Kasumi-1 (cell line): ENCODE measurements at places on chromosomes 12 and 14.

GRCh38 chr12:128852885-128853599, at the start of gene GLT1D1:
TSS of gene GLT1D1 (plus strand) at chr12:128853478. CDS start at chr12:128853582, 104 bp downstream.
- no peak for DNase-seq

DNA sequence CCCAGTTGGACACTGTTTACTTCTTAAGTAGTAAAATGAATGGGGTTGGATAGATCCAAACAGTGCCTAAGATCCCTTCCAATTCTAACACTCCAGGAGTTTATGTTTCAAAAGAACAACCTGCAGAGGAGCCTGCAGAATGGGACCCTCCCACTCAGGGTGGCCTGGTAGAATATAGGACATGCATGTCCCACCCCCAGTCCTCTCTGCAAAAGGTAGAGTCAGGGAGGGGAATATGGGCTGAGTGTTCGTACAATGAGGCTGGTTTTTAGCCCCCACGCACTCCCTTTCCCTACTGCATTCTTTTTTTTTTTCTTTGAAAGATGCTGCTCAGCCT, 11.8 kb upstream of the NYNRIN start:
- DNase-seq = no peak

DNA sequence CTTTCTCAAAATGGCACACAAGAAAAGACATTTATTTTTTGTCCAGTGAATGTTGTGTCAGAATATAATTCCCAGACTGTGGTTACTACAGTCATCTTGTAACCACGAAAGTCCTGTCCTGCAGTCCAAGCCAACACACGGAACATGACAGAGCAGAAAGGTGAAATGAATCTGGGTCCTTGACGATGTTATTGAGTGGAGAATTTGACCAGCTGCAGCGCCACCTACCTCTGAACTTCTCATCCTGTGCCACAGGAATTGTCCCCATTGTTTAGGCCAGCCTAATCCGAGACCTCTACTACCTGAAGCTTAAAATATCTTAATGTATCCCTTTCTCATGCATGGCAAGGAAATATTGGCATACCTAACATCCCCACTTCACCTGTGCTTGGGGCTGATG, 64.1 kb upstream of the OTX2 start:
- DNase-seq = no peak

- no peak for DNase-seq
Observed at GRCh38 chr14:99262977-99263448, 9.0 kb downstream of the BCL11B start.

- DNase-seq = no peak
Observed at GRCh38 chr12:65634626-65635331, 189.5 kb upstream of the HMGA2 start.

GRCh38 chr14:31122098-31122611, 85.4 kb downstream of the HECTD1 start:
- DNase-seq = no peak

DNA sequence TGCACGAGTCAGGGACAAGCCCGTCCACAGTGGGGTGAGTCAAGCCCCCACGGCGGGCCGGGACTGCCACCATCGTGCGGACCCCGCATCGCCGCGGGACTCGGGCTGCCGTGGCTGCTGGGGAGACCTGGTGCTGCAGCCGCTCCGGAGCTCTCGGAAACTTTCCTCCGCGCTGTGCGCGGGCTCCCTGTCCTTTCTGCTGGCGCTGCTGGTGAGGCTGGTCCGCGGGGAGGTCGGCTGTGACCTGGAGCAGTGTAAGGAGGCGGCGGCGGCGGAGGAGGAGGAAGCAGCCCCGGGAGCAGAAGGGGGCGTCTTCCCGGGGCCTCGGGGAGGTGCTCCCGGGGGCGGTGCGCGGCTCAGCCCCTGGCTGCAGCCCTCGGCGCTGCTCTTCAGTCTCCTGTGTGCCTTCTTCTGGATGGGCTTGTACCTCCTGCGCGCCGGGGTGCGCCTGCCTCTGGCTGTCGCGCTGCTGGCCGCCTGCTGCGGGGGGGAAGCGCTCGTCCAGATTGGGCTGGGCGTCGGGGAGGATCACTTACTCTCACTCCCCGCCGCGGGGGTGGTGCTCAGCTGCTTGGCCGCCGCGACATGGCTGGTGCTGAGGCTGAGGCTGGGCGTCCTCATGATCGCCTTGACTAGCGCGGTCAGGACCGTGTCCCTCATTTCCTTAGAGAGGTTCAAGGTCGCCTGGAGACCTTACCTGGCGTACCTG, 1.1 kb downstream of the PDE3A start:
- peak; percentile 26 for DNase-seq

DNA sequence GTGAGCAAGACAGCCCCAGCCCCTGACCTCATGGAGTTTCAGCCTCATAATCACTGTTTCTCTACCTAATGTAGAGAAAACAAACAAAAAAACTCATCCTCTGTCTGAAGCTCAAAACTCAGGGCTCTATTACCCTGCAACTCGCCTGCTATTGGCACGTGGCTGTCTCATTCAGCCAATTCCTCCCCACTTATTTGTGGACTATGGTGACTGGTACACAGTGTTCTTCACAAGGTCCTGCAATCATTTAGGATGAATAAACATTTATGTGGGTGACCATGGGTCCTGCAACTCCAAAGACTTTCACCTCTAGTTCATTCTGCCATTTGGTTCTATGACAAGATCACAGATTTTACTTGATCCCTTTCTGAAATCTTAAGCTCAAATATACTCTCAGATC, 4.7 kb downstream of the PPP2R3C start:
- DNase-seq = no peak
